ENCODE measurements at places on chromosomes 2 and 18.
A peak's percentile ranks its signal among the peaks of the same experiment; 100 is the strongest.

- peak; percentile 67 for DNase-seq
These were observed 83.8 kb downstream of the VIT start for GRCh38 chr2:36780231-36780839.

DNA sequence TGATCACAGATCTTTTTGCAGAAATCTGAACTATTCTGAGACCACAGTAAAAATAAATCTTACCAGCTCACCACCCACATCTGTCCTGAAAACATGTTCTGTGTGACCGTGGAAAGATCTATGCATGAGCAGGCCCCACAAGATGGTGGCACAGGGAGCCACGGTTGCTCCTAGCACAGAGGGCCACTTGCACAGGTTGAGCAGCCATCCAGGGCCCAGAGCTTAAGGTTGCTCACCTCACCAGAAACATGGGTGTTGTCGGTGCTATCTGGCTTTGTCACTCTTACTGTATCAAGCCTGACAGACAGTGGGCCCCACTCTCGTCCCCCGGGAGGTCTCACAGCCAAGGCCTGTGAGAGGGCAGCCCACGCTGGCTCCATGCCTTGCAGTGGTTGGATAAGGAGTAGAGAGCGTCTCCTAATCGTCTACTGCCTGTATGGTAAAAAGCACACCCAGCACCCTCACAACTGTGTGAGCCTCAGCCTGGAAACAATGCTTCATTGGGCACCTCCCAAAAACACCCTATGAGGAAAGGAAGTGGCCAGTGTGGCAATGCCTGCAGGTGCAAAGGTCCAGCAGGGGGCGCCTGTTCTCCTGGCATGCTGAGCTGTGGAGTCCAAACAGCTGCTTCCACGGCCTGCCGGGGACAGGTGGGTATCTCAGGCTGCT is 19.6 kb downstream of the TUBB6 start:
- DNase-seq: peak; percentile 29

GRCh38 chr18:55319459-55320193 is 268.4 kb downstream of the TCF4 start:
- no peak for DNase-seq

DNA sequence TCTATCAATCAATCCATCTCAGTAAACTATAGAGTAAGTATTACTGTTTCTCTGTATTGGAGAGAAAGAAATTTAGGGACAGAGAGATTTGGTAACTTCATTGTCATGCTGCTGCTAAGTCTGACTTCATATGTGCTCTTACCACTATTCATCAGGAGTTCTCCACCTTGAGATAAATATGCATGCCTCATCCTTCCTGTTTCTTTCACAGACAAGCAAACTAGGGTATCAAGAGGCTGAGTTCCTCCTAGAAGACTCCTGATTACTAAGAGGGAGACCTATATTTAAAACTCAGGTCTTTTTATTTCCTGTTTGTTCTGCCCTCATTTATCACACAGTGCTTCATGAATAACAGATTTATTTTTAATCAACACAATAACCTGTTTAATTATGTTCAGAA is 34.1 kb downstream of the RIT2 start:
- no peak for DNase-seq

GRCh38 chr2:216151313-216152025 is 42.3 kb downstream of the XRCC5 start:
- no peak for DNase-seq

- no peak for DNase-seq
These were observed 2.1 kb upstream of the GAREM2 start for GRCh38 chr2:26170795-26171194.

- DNase-seq: no peak
These were observed 57.6 kb upstream of the STK17B start for GRCh38 chr2:196229013-196229412.

DNA sequence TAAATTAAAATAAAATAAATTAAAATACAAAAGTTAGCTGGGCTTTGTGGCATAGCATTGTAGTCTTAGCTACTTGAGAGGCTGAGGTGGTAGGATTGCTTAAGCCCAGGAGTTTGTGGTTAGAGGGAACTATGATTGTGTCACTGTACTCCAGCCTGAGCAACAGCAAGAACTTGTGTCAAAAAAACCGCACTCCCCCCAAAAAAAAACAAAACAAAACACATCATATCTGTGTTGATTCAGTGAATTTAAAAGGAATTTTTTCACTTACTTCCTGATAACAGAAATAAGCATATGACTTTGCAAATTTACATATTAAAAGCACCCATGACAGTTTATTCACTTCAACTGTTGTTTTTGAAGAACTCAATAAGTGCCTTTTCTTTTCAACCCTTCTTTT is 68.1 kb upstream of the PELI1 start:
- DNase-seq: no peak

- peak; percentile 45 for DNase-seq
These were observed 38.6 kb downstream of the ST6GAL2 start for GRCh38 chr2:106847366-106847765.

DNA sequence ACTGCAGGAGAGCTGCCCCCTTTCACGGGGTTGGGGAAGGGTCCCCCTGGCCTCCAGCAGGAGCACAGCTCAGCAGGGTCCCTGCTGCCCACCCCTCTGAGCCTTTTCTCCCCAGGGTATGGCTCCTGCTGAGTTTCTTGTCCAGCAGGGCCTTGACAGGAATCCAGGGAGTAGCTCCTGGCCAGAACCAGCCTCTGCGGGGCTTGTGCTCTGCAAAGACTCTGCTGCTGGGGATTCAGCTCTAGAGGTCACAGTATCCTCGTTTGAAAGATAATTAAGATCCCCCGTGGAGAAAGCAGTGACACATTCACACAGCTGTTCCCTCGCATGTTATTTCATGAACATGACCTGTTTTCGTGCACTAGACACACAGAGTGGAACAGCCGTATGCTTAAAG is 21.2 kb downstream of the FOSL2 start:
- DNase-seq: no peak

DNA sequence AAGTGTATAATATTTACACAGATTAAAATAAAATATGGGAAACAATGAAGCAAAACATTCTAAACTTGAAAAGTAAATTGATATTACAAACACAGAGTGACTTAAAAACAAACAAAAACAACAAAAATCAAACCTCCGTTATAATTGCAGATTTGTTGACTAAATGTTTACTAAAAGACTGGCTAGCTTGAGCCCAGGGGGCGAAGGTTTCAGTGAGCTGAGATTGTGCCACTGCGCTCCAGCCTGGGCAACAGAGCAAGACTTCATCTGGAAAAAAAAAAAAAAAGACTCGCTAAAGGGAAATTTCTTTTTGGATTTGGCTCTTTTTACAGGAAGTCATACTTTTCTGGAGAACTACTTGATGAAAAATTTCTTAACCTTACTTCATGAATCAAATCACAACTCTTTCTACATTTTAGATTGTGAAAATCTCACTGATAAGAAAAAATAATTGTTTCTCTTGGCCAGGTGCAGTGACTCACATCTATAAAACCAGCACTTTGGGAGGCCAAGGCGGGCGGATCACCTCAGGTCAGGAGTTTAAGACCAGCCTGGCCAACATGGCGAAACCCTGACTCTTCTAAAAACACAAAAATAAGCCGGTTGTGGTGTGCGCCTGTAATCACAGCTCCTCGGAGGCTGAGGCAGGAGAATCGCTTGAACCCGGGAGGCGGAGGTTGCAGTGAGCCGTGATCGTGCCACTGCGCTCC is 9.7 kb downstream of the TFPI start:
- DNase-seq: no peak

DNA sequence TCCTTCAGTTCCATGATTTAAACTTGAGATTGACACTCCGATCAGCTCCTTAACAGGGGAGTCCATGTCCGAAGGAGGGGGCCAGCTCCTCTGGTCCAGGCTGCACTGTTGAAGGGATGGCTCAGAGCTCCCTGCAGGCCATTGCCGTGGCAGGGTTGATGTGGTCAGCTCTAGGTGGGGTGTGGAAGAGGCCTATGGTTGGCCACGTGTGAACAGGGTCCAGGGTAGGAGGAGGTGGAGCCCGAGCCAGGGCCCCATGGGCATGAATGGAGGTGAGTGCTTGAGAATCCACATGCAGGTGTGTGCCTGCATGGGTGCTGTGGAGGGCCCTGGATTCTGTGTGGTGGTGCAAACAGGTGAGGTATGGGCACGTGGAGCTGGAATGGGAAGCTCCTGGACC is 1.1 kb downstream of the SPEG start:
- no peak for DNase-seq

GRCh38 chr2:235756491-235756890 is 262.6 kb downstream of the AGAP1 start:
- DNase-seq: no peak

- no peak for DNase-seq
These were observed 117.1 kb downstream of the PRKRA start for GRCh38 chr2:178333851-178334250.

- no peak for DNase-seq
These were observed 222.8 kb downstream of the SOX11 start for GRCh38 chr2:5914811-5915611.

- no peak for DNase-seq
These were observed 738.2 kb upstream of the GCFC2 start for GRCh38 chr2:76448956-76449355.

GRCh38 chr2:1136067-1136466 is 185.4 kb downstream of the SNTG2 start:
- DNase-seq: peak; percentile 52

DNA sequence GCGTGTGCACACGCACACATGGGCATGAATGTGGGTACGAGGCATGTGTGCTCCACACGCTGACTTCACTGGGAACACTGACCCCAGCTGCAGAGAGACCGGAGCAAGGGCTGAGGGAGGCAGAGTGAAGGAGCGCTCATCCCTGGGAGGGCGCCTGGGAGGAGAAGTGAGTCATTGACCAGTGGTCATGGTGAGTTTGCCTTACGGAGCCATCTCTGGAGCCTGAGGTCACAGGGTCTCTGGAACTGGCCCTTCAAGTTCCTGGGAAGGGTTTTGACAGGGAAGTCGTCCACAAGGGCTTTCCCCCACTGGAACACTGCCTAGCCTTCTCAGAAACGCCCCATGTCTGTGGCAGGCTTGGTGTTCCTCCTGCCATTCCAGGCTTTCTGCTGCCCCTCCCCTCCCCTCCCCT is 14.3 kb upstream of the TMEM185B start:
- DNase-seq: no peak

DNA sequence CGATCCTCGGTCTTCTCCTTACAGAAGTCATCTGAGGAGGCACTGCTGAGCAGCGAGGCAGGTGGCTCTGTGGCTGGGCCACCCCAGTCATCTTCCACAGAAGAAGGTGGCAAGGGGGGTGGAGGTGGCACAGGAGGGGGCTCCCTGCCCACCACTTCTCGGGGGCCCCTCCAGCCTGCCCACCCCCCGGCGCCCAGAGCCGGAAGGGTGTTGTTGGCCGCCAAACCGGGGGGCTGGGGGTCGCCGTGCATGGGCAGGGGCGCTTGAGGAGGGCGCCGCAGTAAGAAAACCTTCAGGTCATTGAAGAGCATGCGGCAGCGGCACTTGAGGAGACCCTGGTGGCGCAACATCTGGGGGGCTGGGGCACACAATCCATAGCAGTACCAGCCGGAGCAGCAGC is 2.5 kb downstream of the MARCHF4 start:
- DNase-seq: no peak

DNA sequence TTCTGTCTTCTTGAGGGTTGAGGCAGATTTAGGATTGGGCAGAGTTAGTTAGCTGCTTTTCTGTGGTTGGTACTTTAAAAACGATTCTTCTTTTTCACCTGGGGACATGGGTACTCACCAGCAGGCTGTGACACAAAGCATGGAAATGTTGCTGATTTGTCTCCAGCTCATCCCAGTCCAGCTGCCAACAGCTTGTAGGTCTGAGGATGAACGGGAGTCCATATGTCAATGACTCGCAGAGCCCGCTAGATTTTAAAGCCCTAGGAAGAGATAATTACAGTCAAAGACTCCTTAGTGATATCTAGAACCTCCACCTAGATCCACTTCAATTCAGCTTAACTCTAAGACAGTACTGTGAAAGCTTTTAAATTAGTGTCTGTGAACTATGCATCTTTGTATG is 20.8 kb downstream of the DOK1 start:
- DNase-seq: no peak

GRCh38 chr2:233850745-233851144 is 3.6 kb downstream of the HJURP start:
- DNase-seq: no peak

GRCh38 chr2:52933878-52934277 is 833.7 kb upstream of the CHAC2 start:
- no peak for DNase-seq

DNA sequence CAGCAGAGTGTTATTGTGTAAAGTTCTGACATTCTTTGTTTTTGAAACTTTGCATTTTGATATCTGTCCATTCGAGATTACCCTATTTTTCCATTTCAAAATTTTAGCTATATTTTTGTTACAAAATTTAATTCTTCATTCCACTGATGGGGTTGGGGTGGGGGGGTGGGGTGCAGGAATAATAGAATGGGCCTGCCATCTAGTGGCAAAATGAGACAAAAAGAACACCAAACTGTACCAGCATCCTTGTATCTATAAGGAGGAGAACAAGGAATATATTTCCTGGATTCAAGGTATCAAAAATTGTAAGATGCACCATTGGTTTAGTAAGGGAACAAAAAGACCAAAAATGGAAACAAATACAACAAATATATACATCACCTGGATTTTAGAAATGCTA is 27.9 kb upstream of the TTR start:
- no peak for DNase-seq

DNA sequence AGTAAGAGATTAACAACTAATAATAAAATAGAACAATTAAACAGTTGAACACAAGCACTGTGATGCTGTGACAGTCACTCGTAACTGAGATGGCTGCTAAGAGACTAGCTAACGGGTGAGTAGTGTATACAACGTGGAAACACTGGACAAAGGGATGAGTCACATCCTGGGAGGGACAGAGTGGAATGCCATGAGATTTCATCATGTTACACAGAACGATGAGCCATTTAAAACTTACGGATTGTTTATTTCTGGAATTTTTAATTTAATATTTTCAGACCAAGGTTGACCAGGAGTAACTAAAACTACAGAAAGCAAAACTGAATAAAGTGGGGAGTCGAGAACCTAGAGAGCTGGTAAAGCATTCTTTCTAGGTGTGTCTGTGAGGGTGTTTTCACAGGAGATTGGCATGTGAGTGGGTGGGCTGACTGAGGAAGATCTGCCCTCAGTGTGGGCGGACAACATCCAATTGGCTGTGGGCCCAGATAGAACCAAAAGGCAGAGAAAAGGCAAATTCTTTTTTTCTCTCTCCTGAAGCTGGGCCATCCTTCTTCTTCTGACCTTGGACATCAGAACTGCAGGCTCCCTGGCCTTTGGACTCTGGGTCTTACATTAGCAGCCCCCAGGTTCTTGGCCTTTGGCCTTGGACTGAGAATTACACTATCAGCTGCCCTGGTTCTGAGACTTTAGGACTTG is 14.6 kb downstream of the TMSB10 start:
- DNase-seq: no peak

Measured in NCI-H526 (cell line).